Amygdala (tissue), 56 donors: ENCODE measurements at places on chromosomes 7 and 10.

DNA sequence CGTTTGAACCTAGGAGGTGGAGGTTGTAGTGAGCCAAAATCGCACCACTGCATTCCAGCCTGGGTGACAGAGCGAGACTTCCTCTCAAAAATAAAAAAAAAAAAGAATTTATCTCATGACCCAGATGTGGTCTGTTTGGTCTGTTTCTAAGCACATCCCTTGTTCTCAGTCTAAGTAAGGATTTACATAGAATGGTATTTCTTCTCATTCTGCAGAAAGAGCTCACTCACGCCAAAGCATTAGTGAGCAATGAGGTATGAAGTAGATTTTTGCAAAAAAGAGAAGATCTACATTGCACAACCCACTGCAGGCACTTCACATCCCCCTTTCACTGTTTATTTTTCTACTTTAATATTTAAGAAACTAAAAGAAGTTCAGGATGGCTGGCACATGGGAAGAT lies 76.5 kb upstream of the FGL2 start:
- no peak for DNase-seq

- no peak for DNase-seq
Measured at GRCh38 chr7:50315739-50316671, 11.5 kb downstream of the IKZF1 start.

DNA sequence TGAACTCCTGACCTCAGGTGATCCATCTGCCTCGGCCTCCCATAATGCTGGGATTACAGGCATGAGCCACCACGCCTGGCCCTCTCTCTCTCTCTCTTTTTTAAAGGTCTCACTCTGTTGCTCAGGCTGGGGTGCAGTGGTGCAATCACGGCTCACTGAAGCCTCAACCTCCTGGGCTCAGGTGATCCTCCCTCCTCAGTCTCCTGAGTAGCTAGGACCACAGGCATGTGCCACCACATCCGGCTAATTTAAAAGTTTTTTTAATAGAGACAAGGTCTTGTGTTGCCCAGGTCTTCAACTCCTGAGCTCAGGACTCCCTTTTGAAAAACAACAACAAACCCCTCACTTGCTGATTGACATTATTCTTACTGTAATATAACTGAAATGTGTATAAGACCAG lies 11.6 kb downstream of the PALD1 start:
- no peak for DNase-seq

- DNase-seq = no peak
Measured at GRCh38 chr7:98215561-98216495, 4.6 kb downstream of the BHLHA15 start.

DNA sequence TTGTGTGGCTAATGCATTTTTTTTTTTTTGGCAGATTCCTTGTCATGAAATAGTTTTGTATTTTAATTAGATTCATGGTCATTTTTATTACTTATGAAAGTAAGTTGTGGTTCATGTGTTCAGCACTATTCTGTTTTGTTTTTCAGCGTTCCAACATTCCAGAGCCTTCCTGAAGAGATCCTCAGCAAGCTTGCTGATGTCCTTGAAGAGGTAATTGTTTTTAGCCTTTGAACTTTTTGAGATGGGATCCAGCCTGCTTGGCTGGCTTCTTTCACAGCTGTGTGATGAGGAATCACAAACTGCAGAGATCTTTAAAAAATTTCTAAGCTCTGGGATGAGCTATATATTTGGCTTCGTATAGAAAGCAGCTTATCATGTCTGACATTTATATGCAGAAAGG lies 208.0 kb upstream of the CSTF2T start:
- no peak for DNase-seq

GRCh38 chr7:135510592-135511183 lies 786 bp upstream of the CNOT4 start:
- DNase-seq = no peak

DNA sequence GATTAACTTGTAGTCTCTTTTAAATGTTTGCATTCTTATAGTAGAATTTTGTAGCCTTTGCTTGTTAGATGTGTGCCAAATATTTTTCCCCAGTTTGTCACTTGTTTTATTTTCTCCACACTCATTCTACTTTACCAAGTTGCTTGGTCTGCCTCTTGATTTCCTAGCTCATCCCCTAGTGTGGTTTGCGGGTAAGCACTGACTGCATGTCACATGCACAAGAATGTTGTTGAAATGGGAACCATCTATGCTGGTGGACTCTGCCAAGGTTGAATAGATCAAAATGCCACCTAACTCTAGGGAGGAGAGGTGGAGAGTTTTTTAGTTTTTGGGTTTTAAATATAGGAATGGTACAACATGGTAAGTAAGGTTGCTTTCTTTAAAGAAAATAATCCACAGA lies 47.6 kb downstream of the FZD1 start:
- no peak for DNase-seq

GRCh38 chr7:129126314-129126713 lies 18.2 kb upstream of the TSPAN33 start:
- DNase-seq = no peak

- no peak for DNase-seq
Measured at GRCh38 chr10:1573334-1573969, 163.9 kb downstream of the ADARB2 start.

GRCh38 chr10:13503745-13504463 lies 24.9 kb downstream of the BEND7 start:
- DNase-seq = no peak

DNA sequence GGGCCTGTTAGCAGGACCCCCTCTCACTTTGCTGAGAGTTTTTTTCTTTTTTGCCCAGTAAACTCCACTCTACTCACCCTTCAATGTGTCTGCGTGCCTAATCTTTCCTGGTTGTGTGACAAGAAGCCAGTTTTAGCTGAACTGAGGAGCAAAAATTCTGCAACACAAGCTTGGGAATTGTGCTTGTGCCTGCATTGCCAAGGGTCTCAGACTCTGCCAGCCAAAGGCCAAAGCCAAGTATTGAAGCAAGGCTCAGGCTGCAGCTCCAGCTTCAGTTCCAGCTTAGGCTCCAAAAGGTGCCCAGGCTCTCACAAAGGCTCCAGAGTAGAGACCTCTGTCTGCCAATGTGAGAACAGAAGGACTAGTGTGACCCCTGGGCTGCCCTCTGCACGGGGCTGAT lies 4.2 kb upstream of the CPA2 start:
- DNase-seq = peak; percentile 49

- no peak for DNase-seq
Measured at GRCh38 chr10:100981178-100981772, 6.0 kb downstream of the MRPL43 start.

- DNase-seq = no peak
Measured at GRCh38 chr7:87448388-87448787, 27.1 kb downstream of the ABCB4 start.

DNA sequence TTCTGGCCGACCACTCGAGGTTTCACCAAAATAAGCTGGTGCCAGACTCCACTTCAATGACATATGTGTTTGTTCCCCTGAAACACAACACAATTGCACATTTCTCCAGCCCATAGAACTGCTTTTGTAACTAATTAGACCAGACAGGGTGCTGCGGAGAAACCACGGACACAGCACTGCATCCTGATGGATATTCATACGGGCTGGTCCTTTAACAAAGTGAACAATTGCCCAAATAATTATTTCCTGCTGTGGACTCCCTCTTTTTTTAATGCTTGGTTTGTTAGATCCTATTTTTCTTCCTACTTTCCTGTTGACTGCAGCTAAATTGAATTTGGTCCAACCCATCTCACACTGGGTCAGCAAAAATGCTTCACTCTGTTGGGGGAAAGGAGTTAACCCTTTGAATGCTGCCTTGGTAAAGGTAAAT lies 198.6 kb upstream of the BMPER start:
- DNase-seq = no peak

- no peak for DNase-seq
Measured at GRCh38 chr10:29392376-29393021, 103.6 kb downstream of the LYZL1 start.

- no peak for DNase-seq
Measured at GRCh38 chr10:122164815-122165483, 106.1 kb upstream of the BTBD16 start.

- DNase-seq = no peak
Measured at GRCh38 chr10:48282829-48283228, 8.3 kb upstream of the FRMPD2 start.

- DNase-seq = no peak
Measured at GRCh38 chr10:61793760-61794703, 107.5 kb upstream of the ARID5B start.

- no peak for DNase-seq
Measured at GRCh38 chr10:111475720-111476119, 398.9 kb downstream of the ADRA2A start.

GRCh38 chr10:93219347-93219746 lies 145.7 kb downstream of the CYP26A1 start:
- DNase-seq = no peak

DNA sequence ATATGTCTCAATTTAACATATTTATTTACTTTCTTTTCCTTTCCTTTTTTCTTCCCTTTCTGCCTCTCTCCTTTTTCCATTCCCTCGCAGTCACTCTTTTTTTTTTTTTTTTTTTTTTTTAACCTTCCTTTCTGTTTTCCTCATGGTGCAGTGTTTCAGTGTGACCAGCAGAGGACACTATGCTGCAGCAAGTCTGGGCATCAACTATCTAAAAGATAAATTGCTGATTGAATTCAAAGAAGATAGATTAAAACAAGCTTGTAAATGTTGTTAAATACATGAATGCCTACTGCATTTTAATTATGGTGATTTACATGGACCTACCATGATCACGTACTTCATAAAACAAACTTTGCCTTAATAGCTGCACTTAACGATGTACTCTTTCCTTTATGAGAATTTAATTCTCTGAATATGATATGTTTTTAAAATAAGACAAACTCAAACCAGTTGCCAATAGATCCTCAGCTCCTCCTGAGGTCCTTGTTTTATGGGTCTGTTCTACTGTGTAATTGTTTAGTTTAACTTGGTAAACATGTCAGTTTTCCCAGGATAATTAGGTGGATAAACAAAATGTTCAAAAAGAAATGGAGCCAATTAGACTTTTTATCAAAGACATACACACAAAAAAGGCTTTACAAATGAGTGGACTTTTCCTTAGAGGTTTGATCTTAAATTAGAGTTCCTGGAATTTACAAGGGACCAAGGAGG lies 101.0 kb upstream of the AGR3 start:
- no peak for DNase-seq

DNA sequence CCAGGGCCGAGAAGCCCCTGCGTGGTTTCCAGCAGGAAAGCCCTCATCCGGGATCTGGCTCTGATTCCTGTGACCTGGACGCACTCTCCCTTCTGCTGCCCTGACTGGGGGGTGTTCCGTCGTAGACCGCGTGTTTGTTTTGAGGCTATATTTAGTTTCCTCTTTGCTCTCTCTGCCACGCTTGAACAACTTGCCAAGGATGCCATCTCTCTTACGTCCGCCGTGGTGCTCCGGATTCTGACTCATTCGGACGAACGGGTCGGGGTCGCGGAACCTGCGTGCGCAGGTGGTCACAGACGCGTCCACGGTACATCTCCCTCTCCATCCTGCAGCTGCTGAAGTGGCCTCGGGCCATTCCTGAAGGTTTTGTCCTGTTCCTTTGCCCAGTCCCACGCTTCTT lies 10.4 kb upstream of the SORCS3 start:
- no peak for DNase-seq

DNA sequence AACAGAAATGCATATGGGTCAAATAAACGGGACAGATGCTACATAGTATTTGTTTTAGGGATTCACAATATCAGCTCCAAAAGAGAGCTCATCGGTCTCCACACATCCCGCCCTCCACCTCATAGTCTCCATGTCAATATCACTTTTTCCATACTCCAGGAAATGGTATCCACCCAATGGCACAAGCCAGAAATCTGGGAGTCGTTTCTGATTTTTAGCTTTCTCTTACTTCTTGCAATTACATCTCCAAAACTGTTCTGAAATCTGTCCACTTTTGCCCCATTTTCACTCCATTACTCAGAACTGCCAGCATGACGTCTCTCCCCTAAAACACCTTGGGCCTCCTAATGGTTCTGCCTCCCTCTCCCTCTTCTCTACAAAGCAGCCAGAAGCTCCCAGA lies 47.4 kb upstream of the EZH2 start:
- DNase-seq = no peak

- DNase-seq = no peak
Measured at GRCh38 chr10:29797616-29798015, 162.8 kb upstream of the SVIL start.

DNA sequence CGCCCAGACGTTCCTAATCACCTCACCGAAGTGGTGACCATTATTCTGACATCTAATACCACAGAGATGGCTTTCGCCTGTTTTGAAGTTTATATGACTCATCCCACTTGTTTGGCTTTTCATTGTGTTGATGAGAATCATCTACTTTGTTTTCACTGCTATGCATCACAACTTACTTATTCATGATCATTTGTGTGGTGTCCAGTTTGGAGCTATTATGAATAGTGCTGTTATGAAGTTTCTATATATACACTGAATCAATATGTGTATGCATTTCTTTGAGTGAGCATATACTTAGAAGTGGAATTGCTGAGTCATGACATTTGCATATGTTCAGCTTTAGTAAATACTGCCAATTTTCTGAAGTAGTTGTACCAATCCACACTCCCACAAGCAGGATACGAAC lies 38.6 kb upstream of the TNKS2 start:
- no peak for DNase-seq

- DNase-seq = no peak
Measured at GRCh38 chr10:87850742-87851205, 12.6 kb downstream of the KLLN start.
